ENCODE measurements at places on chromosomes 6 and 20. TPM values are rescaled to one million over a fixed set of nuclear protein-coding genes. Genes with fewer than 3 reads are reported as not detected.

DNA sequence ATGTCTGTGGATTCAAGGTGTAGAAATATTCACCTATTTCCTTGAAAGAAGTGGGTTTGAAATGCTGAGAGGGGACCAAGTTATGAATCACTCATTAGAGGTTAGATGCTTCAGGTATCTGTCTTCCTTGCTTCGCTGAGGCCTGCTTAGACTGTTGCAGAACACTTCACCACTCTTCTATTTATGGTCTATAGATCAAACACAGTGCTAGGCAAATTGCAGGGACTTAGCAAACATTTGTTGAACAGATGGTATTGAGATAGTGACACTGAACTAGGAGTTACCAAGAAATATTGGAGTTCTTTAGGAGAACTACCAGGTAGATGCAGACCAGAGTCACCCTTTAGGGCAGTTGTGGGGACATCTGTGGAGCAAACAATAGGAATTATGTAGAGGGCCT, 123.8 kb downstream of the RFPL4B start:
- DNase-seq, result no peak

GRCh38 chr6:148441454-148441911, 98.8 kb downstream of the SASH1 start:
- no peak for DNase-seq

The TAGAP gene
- total RNA-seq, result 137 TPM

The HCRTR2 gene
- total RNA-seq, result not detected

- DNase-seq, result no peak
Measured at GRCh38 chr6:150566486-150566885, 33.2 kb upstream of the PLEKHG1 start.

- DNase-seq, result no peak
Measured at GRCh38 chr20:50727792-50728485, 3.4 kb upstream of the PARD6B start.

The GPLD1 gene
- 0.73 TPM for total RNA-seq

Measured in CD8-positive, alpha-beta T cell (primary cell).